ENCODE measurements at places on chromosomes 4 and X.

- DNase-seq: no peak
Measured at GRCh38 chrX:11421805-11422524, 128.8 kb downstream of the AMELX start.

DNA sequence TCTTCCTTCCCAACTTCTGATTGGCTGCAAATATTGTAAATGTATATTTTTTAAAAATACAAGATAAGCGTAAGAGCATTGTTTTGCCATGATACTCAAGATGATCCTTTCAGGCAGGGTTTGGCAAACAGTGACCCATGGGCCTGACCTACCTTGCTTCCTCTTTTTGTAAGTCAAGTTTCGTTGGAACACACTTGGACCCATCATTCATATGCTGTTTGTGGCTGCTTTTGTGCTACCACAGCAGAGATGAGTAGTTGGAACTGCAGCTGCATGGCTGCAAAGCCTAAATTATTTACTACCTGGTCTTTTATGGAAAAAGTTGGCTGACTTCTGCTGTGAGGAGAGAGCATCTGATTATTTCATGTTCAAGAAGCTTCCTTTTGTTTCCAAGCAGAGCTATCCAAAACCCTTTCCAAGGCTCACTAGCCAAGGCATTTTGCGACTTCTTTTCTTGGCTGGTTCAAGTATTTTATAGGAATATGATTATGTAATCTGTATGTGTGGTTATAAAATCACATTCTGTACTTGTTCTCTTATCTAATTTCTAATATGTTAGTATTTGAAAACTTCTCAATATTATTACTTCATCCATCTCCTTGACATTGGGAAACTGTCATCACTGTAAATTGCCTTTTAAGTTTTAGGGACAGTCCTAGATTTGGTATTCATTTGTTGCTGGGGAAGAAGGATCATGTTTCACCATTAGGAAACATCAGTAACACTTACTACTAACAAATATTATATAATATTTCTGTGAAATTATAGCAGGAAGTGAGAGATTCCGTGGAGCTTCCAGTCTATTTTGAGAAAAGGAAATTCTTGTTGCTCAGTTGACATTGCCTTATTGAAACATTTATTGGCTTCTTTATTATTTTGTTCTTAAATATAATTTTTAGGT, 109.2 kb downstream of the ARHGAP10 start:
- DNase-seq: no peak

GRCh38 chrX:108198420-108198819, 106.8 kb downstream of the ATG4A start:
- no peak for DNase-seq

DNA sequence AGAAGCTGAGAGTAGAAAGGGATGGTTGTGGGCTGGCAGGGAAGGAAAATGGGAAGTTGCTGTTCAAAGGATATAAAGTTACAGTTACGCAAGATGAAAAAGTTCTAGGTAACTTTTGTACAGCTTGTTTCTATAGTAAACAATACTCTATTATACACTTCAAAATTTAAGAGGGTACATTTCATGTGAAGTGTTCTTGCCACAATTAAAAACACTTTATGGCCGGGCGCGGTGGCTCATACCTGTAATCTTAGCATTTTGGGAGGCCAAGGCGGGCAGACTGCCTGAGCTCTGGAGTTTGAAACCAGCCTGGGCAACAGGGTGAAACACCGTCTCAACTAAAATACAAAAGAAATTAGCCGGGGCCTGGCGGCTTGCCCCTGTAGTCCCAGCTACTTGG, 623.6 kb downstream of the STIM2 start:
- no peak for DNase-seq

GRCh38 chr4:52111995-52112394, 60.9 kb downstream of the SPATA18 start:
- no peak for DNase-seq

All from mesothelial cell of epicardium (in vitro differentiated cells).